Stimulated activated CD4-positive, alpha-beta T cell treated with anti-CD3 and anti-CD28 coated beads, Interleukin-2, amount 100 ng/mL, for 48 hours (primary cell): ENCODE measurements at places on chromosomes 1 and 21.
A peak's percentile ranks its signal among the peaks of the same experiment; 100 is the strongest.

DNA sequence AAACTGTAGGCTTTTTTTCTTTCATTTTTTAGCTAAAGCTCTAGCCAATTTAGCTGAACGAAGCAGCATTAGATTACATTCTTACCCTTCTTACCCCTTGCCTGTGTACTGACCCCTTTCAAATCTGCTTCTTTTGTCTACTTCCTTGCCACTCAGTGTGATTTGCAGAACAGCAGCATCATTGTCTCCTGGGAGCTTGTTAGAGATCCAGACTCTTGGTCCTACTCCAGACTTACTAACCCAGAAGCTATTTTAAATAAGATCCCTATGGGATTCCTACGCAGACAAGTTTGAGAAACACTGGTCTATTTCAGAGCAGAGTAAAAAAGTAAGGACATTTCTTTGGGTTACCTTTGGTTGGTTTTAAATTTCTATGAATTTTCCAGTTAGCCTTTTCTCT is 13.8 kb downstream of the LRRC39 start:
- no peak for DNase-seq

GRCh38 chr1:96236156-96236739 is 485.3 kb upstream of the PTBP2 start:
- peak; percentile 1 for DNase-seq

GRCh38 chr1:42736152-42736551 is 3.9 kb downstream of the CLDN19 start:
- no peak for DNase-seq

DNA sequence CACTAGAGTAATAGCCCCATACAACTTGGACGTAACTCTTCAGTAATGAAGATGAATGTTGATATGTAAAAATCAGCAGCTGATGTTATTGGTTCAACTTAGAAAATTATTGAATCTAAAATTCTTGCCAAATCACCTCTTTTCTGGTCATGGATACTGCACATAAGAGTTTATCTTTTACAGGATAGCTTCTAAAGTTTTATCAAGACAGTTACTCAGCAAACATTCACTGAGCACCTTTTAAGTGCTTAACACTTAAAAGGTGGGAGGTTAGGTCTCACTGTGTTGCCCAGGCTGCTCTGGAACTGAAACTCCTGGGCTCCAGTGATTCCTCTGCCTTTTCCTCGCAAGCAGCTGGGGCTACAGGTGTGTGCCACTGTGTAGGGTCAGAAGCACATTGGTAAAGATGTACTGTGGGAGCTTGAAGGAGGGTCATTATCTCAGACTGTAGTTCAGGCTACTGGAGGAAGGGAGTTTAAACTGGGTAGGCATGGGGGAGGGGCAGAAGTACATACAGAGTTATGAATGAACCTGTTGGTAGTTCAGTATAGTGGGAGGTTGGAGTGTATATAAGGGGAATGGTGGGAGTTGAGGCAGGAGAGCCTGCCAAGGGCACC is 2.0 kb downstream of the MPZL1 start:
- no peak for DNase-seq

- no peak for DNase-seq
These were observed 877.8 kb upstream of the ADGRL2 start for GRCh38 chr1:80922906-80923305.

- DNase-seq: no peak
These were observed 149.5 kb downstream of the NOS1AP start for GRCh38 chr1:162218975-162219374.

DNA sequence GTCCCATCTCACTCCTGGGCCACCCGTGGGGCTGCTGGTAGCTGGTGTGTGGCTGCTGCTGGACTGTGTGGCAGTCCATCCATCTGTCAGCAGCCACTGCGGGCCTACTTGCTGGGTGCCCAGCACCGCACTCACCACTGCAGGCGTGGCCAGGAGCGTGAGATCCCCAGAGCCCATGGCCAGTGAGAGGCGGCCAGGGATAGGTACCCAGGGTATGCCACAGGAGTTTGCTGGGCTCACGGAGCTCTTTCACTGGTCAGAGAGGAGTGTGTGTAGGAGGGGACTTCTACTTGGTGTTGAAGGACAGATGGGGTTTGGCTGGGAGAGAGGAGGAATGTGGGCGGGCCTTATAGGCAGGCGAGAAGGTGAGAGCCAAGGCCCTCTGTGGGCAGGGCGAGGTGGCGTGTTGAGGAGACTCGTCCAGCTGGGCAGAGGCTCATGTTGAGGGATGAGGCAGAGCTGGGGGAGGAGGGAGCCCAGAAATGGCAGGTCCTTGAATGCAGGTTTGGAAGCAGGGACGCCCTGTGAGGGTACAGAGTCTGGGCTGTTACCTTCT is 15.0 kb downstream of the QSOX1 start:
- no peak for DNase-seq

DNA sequence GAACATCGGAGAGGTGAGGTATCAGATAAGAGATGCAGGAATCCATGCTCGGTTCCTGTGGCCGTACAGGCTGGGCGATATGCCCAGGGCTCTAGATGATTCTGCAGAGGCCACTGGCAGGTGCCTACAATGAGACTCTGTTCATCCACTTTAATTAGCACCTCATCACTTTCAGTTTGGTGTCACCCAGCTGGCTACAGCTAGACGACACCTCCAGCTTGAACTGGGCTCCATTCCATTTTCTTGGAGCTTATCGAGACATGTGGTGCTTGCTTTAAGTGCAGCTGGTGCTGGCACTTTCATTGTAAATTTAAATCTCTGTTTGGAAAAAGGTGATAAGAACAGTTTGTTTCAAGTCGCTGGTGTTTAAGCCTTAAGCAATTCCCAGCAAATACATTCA is 322.5 kb upstream of the ADGRL2 start:
- DNase-seq: no peak

GRCh38 chr1:226764533-226764932 is 25.5 kb upstream of the ITPKB start:
- DNase-seq: no peak

- no peak for DNase-seq
These were observed 35.2 kb upstream of the SYT2 start for GRCh38 chr1:202745323-202745888.

DNA sequence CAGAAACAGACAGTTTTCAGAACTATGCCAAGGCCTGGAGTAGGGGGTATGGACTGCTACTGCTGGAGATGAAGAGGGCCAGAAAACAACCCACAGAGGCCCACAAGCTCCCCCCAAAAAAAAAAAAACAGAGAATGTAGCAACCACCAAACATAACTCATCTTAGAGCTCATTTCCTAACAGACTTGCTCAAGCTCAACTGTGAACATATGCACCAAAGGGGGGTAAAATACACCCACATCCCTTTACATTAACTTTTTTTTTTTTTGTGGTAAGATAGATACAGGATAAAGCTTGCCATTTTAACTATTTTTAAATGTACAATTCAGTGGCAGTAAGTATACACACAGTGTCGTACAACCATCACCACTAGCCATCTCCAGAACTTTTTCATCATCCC is 36.0 kb downstream of the SEC16B start:
- DNase-seq: no peak

GRCh38 chr1:7253118-7253480 is 467.8 kb downstream of the CAMTA1 start:
- DNase-seq: no peak

DNA sequence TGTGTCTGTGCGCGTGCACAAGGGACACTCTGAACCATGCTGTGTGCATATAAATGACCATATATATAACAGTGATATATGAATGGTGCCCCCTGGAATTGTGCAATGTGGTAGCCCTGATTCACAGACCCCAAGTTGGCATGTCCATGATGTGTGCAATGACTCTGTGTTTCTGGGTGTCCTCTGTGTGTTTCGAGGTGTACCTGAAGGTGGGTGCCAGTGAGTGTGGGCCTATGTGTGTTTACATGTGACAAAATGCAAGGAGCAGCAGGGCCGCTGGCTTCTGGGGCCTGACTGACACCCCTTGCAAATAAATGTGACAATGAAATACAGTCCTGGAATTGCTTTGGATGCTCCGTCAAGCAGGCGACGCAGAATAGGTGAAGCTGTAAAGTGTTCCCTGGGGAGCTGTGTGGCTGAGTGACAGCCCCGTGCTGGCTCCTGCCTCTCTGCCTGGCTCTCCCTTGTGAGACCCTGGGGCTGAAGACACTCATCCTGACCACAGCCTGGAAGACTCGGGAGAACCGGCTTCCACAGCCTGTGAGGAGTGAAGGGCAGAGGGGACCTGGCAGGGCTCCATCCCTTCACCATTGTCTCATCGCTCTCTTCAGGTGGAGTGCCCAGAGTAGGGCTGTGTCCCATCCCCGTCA is 38.2 kb upstream of the CSF3R start:
- no peak for DNase-seq

DNA sequence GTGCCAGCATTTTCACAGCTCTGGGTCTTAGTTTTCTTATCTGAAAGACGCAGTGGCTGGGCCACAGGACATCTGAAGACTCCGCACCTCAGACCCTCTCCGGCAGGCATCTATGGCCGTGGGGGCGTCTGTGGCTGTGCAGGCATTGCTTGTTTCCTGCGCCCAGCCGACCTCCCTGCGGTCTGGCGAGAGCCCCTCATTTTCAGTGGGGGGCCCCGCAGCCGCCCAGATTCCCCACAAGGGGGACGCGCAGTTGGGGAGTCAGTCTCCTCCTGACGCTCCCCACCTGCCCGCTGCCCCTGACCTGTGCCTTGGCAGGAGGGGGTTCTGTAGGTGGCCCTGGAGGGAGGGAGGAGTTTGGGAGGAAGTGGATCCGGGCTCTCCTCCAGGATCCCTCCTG is 3.5 kb upstream of the TFF1 start:
- no peak for DNase-seq

DNA sequence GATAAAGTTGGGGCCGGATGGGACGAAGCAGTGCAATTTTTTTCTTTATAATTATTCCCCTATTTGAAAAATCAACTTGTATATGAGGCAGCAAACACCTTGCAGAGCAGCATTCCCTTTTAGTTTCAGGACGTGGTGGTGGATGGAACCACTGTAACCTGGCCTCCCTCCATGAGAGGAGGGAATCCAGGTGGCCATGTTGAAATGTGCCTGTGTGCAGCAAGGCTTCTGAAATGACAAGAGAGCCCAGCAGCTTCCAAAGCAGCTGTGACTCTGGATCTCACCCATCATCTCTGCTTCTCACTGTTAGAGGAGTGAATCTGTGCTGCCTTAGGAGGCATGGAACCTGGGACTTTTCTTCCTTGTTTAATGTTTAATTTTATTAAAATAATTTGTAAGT is 42.3 kb downstream of the NFIA start:
- no peak for DNase-seq

- DNase-seq: peak; percentile 18
These were observed 37.0 kb upstream of the PARP1 start for GRCh38 chr1:226444901-226445300.

- no peak for DNase-seq
These were observed 60.9 kb downstream of the AK5 start for GRCh38 chr1:77342745-77343144.

DNA sequence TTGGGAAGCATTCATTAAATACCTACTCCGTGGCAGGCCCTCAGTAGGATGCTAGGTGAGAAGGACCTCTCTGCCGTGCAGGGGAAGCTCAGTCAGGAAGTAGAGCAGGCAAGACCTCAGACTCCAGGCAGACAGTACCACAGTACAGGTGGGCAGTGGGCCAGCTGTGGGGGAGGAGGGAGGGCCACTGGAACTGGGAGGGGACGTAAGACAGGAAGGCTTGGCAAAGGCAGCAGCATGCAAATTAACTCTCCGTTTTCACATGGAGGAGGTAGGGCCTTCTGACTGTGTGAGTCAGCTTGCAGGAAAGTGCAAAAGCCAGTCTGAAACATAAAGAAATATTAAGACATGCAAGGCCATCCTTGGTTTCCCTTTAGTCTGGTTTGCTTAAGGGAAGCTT is 157.7 kb downstream of the TRIM33 start:
- DNase-seq: no peak

DNA sequence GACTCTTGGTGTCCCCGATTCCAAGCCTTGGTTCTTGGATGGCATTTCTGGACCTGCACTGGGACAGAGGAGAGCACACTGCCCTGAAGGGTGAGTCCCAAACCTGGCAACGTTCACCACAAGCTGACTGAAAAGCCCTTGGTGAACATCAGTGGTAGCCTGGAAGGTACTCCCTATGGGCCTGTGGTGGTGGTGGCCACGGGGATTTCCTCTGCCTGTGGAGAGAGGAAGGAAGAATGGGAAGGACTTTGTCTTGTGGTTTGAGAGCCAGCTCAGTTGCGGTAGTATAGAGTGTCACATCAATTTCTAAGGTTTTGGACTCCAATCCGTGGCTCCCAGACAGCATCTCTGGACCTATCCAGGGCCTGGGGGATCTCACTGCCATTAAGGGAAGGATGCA is 50.7 kb downstream of the DNAH14 start:
- DNase-seq: no peak

DNA sequence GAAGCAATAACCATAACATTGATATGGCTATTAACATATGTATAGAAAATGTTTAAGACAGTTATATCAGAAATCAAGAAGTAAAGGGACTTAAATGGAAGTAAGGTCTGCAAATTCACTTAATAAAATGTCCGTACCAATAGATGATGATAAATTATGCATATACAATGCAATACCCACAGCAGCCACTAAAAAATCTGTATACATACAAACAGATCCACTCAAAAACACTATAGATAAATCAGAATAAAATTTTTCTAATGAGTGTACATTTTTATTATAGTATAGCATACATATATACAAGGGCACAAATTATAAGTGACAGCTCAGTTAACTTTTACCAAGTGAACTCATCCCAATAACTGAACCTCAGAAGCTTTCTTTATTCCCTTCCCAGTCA is 6.0 kb downstream of the LORICRIN start:
- no peak for DNase-seq

DNA sequence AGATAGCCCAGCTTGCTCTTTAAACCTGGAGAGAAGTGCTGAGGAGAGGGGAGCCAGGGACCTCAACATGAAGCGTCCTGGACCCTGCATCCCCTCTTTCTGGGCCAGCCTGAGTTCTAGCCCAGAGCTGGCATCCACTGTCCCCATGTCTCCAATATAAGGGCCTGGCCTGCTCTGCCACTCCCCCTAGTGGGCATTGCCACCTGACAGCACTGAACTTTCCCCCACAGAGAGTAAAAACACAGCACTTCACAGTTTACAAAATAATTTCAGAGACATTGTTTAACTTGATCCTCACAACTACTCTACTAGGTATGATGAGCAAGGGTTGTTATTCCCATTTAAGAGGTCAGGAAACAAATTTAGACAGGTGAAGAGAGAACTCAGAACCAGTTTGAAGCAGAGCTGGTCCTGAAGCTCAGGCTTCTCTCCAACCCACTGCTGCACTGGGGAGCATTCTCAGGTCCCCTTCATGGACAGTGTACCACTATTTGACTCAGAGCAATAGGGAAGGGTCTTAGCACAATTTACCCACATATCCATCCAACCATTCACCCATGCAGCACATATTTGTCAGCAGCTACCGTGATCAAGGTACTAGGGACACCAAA is 151.2 kb downstream of the DMRTA2 start:
- no peak for DNase-seq

DNA sequence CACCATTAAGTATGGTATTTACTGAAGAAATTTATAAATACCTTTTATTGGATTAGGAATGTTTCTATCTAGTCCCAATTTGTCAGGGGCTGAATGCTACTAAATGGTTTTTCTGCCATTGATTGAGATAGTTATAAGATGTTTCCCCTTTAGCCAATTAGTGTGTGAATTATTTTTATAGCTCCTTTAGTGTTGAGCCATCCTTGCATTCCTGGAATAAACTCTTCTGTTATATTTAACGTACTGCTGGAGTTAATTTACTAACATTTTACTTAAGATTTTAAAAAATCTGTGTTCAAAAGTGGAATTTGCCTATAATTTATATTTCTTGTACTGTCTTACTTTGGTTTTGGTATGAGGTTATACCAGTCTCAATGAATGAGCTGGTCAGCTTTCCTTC is 25.4 kb upstream of the LRRC3 start:
- DNase-seq: no peak
